Cortex of kidney (tissue), 1 donor: ENCODE measurements at places on chromosomes 12 and 14.

DNA sequence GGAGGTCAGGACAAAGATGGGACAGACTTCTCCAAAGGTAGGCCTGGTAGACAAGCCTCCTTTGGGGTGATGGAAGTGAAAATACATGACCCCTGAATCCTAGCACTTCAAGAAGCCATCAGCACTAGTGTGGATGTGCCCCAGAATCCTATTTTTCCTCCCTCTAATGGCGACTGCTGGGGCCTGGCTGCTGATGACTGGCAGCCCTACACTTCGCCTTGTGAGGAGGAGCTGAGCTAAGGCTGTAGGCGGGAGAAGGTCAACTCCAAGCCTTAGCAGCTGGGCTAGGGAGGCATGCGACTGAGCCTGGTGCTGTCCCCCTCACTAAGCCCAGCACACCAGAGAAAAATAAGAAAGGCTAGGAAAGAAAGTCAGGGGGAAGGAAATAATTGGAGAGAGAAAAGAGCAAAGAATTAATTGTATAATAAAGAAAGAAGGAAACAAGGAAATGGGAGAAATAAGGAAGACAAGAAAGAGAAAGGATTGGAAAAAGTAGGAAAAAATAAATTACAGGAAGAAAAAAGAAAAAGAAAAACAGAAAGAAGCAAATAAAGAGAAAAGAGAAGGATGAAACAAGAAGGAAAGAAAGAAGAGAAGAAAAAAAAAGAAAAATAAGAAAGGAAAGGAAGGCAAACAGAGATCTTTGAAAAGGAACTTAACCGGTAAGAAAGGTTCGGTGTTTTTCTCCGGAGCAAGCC, 4.7 kb upstream of the HOXC10 start:
- DNase-seq: no peak

GRCh38 chr12:105026411-105026810, 40.3 kb downstream of the NOPCHAP1 start:
- no peak for DNase-seq

GRCh38 chr14:51880835-51881580, 20.6 kb downstream of the GNG2 start:
- no peak for DNase-seq

DNA sequence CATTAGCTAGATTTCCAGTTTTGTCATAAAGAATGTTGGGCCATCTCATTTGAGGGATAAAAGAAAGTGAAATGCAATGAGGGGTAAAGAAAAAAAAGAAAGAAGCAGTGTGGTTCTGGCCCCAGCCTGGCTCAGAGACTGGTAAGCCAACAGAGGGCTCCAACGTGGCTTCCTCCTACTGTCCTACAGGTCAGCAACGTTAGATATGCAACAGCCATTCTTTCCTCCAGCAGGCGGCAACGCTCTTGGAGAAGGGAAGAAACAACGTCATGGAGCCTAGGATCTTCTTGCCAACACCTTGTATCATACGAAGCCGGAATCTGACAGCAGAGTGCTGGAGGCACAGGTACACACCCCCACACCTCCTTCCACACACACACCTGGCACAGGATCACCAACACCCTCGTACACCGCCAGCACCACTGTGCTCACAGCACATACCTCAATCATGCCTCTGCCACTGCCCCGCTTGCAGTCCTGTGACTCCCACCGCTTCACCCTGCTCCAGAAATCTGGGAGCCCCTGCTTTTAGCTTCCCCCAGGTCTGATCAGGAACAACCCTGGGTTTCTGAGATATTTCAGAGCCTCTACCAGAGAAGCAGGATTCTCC, 102.8 kb downstream of the RPAP3 start:
- no peak for DNase-seq

GRCh38 chr14:44960646-44961045, 1.1 kb downstream of the KLHL28 start:
- no peak for DNase-seq

DNA sequence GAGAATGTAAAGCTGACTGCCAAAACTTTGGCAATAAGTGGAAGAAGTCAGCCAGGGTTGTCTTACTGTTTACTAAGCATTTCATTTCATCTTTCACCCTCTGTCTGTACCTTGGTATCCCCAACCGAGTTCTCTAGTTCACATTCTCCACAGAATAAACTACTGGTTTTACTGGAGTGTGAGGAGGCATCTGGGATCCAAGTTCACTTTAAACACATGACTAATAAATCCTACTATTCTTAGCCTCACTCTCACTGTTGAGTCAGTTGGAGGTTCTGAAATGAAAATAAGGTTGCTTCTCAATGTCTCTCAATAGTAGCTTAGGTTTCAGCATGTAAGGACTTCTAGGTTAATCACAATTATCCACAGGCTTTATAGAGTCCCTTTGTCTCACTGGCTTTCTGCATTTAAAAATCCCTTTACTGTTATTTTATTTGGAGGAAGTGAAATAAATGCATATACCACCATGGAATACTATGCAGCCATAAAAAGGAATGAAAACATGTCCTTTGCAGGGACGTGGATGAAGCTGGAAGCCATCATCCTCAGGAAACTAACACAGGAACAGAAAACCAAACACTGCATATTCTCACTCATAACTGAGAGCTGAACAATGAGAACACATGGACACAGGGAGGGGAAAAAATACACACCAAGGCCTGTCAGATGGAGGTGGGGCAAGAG, 95.8 kb downstream of the EPS8 start:
- DNase-seq: no peak

DNA sequence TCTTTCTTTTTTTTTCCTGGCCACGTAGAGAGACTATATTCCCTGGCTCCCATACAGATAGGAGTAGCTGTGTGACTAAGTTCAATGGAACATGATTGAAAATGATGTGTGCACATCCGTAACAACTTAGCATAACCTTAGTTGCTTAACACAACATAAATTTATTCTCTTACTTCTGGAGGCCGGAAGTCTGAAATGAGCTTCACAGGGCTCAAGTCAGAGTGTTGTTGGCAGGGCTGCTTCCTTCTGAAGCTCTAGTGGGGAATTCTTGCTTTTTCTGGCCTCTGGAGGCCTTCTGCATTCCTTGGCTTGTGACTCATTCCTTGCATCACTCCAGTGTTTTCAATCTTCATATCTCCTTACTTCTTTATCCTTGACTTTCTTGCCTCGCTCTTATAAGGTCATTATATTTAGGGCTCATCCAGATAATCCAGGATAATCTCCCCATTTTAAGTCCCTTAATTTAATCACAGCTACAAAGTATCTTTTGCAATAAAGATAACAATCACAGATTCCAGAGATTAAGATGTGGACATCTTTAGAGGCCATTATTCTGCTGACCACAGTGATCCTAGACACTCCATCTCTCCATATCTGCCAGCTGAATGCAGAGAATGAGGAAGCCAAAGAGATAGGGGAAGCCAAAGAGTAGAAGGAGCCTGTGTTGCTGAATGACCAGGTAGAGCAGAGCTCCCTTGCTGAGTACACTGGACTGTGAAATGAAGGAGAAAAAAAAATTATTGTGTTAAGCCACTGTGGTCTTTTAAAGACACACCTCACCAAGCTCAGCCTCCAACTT, 21.0 kb upstream of the SNX6 start:
- no peak for DNase-seq
